ENCODE measurements at places on chromosomes 7 and 10.

- no peak overlapping the region for H3K4me3 ChIP-seq
- H3K27ac ChIP-seq: no peak overlapping the region
- DNase-seq: no peak
- H3K27me3 ChIP-seq: no peaks in the 10 kb centered on the region
- peaks cover 11% of the 10 kb centered on the region for H3K4me1 ChIP-seq
Observed at GRCh38 chr7:44183386-44183785, 5.9 kb downstream of the GCK start.

- peak overlapping the region; percentile 62 for H3K27ac ChIP-seq
- H3K27me3 ChIP-seq: no peaks in the 10 kb centered on the region
- DNase-seq: no peak
Observed at GRCh38 chr10:103645141-103646054, 151.9 kb downstream of the NEURL1 start.

DNA sequence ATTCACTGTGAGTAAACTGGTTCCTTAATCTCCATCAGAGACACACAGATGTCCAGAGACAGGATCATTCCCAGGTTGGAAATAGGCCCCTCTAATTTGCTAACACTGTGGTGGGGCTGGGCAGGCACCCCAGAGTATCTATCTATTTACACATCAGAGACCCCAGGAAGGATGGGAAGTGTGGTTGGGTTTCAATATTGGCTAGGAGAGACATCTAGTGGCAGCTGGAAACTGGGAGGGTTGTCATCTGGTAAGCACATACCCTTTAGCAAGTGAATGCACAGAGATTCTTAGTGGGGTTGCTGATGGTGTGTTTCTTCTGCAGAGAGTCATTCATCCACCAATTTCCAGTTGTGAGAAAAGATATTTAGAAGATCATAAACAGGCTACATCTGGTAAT, 36.0 kb upstream of the NRG3 start:
- DNase-seq: peak; percentile 14
- H3K36me3 ChIP-seq: no peaks in the 10 kb centered on the region
- no peak overlapping the region for H3K27ac ChIP-seq
- no peak overlapping the region for H3K4me3 ChIP-seq
- H3K4me1 ChIP-seq: no peaks in the 10 kb centered on the region

GRCh38 chr10:61992671-61993668, 91.5 kb downstream of the ARID5B start:
- peaks cover 25% of the 10 kb centered on the region for H3K4me1 ChIP-seq
- peak overlapping the region; percentile 72 for H3K27ac ChIP-seq
- peaks cover 6% of the 10 kb centered on the region for H3K36me3 ChIP-seq
- peak; percentile 23 for DNase-seq
- no peaks in the 10 kb centered on the region for H3K27me3 ChIP-seq

DNA sequence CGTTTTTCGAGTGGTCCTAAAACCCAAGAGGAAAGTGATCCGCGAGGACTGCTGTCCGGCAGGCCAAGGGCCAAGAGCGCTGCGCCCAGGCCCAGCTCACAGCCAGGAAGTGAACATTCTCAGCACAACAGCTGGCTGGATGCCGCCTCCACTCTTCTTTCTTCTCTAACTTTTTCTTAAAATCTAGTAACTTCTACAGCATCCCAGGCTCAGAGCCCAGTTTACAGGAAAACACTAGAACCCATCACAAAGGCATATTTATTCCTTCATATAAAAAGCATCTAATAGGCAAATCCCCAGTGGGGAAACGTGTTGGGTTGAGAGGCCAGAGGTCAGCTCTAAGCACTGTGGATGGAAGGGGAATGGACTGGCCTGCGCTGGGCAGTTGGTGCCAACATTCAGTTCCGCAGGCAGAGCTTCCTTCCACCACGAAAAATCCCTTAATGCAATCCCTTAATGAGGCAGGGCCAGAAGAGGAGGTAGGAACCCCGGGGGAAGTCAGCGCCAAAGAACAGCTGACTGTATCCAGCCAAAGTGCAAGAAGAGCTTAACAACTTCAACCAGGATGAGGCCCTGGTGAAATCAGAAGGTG, 74.8 kb downstream of the ZRANB1 start:
- H3K27ac ChIP-seq: peak overlapping the region; percentile 97
- no peak for DNase-seq
- peaks cover 8% of the 10 kb centered on the region for H3K36me3 ChIP-seq
- no peaks in the 10 kb centered on the region for H3K27me3 ChIP-seq

GRCh38 chr7:68800316-68800715, 798.0 kb upstream of the AUTS2 start:
- H3K36me3 ChIP-seq: no peaks in the 10 kb centered on the region
- H3K27ac ChIP-seq: no peak overlapping the region
- no peak overlapping the region for H3K4me3 ChIP-seq
- H3K27me3 ChIP-seq: no peaks in the 10 kb centered on the region
- peaks cover 6% of the 10 kb centered on the region for H3K4me1 ChIP-seq

- no peak overlapping the region for H3K4me3 ChIP-seq
- no peaks in the 10 kb centered on the region for H3K36me3 ChIP-seq
- no peaks in the 10 kb centered on the region for H3K27me3 ChIP-seq
- no peaks in the 10 kb centered on the region for H3K4me1 ChIP-seq
- no peak overlapping the region for H3K27ac ChIP-seq
Observed at GRCh38 chr10:60986791-60987190, 42.8 kb upstream of the RHOBTB1 start.

- no peak overlapping the region for H3K4me3 ChIP-seq
- no peaks in the 10 kb centered on the region for H3K27me3 ChIP-seq
- H3K36me3 ChIP-seq: no peaks in the 10 kb centered on the region
Observed at GRCh38 chr7:20541608-20542349, 73.7 kb upstream of the ABCB5 start.

- H3K27me3 ChIP-seq: no peaks in the 10 kb centered on the region
- no peaks in the 10 kb centered on the region for H3K4me1 ChIP-seq
- H3K27ac ChIP-seq: no peak overlapping the region
- no peaks in the 10 kb centered on the region for H3K36me3 ChIP-seq
Observed at GRCh38 chr7:11252705-11253272, 279.1 kb downstream of the PHF14 start.

DNA sequence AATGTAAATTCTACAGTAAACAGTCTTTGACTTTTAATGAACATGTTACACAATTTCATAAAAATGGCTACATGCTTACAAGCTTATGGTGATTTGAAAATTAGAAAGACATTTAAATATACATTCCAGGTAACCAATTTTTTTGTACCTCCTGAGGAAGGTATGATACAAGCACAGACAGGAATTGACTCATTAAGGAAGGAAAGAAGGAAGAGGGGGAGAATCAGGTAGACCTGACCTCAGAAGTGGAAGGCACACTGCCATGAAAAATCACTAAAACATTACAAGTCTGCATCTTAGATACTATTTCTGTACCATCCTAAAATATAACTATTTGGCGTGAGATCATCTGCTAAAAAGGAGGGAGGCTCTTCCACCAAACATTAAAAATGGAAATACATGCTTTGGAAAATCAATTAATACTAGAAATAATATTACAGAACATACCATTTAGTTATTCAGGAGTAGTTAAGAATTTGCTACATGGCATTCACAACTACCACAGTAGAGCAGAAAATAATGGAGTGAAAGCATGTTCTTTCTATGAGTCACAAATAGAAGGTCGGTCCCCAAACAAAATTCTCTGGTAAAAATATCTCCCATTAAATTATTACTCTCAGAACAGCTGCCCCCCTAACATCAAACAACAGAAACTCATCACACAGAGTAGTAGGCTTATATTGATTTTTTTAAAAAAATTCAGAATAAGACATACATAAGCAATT, 15.2 kb downstream of the RAB11FIP2 start:
- H3K36me3 ChIP-seq: peaks cover 6% of the 10 kb centered on the region
- no peak overlapping the region for H3K27ac ChIP-seq
- peaks cover 10% of the 10 kb centered on the region for H3K4me1 ChIP-seq
- no peak for DNase-seq
- H3K4me3 ChIP-seq: no peak overlapping the region

DNA sequence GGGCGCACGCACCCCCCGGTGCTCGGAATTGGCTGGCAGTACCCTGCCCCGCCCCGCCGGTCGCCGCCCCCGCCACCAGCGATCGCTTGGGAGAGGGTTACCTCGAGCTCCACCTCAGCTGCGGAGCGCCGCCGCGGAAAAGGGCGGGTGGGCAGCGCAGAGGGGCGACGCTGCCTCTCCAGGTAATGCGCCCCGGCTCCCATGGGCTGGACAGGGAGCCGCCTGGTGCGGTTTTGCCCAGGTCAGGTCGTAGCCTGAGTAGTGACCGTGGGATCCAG, 1.3 kb downstream of the PFKFB3 start:
- peak overlapping the region; percentile 79 for H3K4me3 ChIP-seq
- peaks cover 13% of the 10 kb centered on the region for H3K4me1 ChIP-seq
- H3K36me3 ChIP-seq: no peaks in the 10 kb centered on the region

DNA sequence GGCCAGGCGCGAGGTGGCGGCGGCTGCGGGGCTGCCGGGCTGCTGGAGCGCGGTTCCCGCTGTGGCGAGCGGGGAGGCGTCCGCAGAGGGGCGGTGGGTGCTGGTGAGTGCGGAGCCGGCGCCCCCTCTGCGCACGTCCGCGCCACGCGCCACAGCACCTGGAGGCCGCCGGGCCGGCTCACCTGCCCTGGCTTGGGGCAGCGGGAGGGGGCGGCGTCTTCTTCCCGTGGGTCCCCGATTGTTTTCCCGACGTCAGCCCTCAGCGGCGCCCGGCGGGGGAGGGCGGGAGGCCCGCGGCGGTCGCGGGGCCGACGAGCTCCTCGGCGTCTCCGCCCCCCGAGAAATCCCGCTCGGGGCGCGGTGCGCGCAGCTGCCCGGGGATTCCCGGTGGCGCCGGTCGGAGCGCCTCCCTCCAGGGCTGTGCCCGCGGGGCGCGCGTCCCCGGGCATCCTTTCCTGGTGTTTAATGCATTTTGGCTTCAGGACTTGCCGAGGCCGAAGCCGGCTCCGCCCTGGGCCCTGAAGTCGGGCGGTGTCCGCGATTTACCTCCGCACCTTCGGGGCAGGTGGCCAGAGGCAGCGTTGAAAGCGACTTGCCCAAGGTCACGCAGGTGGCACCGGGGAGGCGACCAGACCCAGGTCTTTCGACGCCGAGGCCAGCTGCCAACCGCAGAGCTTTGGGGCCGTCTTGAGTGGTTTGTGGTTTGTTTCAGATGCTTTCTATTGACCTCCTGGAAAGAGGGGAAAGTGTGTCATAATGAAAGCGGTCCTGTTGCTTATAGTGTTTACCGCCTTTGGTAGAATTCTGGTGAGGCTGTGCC, 561 bp downstream of the PLEKHA1 start:
- H3K4me3 ChIP-seq: peak overlapping the region; percentile 73
- peak overlapping the region; percentile 70 for H3K27ac ChIP-seq
- peaks cover 2% of the 10 kb centered on the region for H3K4me1 ChIP-seq
- no peaks in the 10 kb centered on the region for H3K27me3 ChIP-seq
- peaks cover 7% of the 10 kb centered on the region for H3K36me3 ChIP-seq

DNA sequence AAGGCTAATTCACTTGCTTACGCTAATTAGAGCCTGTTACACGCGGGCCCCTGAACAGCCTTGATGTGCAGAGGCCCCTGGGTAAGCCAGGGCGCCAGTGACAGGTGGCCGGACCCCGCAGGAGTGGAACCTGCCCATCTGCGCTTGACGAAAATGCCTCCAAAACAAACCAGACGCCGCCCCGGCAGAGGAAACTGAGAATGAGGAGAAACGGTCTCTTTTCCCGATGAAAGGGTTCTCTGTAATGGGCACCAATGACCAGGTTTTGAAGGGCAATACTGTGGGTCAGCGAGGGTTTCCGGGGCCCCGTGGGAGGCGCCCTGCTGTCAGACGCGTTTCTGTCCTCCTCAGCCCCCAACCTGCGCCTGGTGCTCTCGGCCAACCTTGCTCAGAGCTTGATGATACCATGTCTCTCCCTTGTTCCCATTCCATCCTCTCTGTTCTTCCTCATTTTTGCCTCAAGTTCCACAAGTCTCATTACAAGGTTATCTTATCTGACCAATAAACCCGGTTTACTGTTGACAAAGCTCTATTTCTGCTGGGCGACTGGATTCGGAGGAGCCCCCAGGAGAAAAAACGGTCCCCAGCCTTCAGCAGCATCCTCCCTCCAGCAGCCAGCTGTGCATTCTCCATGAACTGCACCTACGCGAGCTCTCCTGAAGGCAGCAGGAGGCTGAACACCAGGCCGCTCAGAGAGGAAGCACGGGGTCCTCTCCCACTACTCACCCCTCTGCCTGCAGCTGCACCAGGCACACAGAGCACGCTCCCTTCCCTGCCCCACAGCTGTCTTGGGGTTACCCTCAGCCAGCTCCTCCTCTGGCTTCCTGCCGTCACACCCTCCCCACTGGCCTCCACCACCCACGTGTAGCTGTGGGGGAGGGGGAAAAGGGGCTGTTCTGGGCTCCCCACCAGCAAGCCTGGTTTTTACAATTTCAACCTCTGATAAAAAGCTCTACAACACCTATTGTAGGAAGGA, 202.0 kb downstream of the MAD1L1 start:
- peaks cover 24% of the 10 kb centered on the region for H3K4me1 ChIP-seq
- DNase-seq: peak; percentile 39
- H3K27me3 ChIP-seq: no peaks in the 10 kb centered on the region
- H3K36me3 ChIP-seq: peaks cover 6% of the 10 kb centered on the region
- no peak overlapping the region for H3K27ac ChIP-seq
- no peak overlapping the region for H3K4me3 ChIP-seq

DNA sequence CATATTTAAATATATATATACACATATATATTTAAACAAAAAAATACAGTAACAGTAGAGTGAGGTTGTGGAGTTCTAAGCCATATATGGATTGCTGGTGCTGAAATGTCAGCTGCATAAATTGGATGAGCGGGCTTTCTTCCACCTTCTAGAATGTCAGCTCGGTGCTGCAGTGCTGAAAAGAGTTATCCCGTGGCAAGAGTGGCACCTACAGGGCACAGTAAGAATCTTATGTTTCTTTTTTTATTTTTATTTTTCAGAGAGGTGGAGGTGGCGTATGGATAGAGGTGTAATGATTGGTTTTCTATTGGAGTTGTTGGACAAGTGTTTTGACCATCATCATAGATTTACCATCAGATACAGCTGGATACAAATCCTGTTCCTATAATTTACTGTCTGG, 86.2 kb upstream of the DYNC1I1 start:
- no peaks in the 10 kb centered on the region for H3K4me1 ChIP-seq
- H3K27me3 ChIP-seq: no peaks in the 10 kb centered on the region
- no peak overlapping the region for H3K27ac ChIP-seq
- DNase-seq: peak; percentile 35

- H3K36me3 ChIP-seq: no peaks in the 10 kb centered on the region
- H3K27ac ChIP-seq: no peak overlapping the region
- H3K4me3 ChIP-seq: no peak overlapping the region
- no peak for DNase-seq
Observed at GRCh38 chr7:30238721-30239441, 45.5 kb upstream of the ZNRF2 start.

DNA sequence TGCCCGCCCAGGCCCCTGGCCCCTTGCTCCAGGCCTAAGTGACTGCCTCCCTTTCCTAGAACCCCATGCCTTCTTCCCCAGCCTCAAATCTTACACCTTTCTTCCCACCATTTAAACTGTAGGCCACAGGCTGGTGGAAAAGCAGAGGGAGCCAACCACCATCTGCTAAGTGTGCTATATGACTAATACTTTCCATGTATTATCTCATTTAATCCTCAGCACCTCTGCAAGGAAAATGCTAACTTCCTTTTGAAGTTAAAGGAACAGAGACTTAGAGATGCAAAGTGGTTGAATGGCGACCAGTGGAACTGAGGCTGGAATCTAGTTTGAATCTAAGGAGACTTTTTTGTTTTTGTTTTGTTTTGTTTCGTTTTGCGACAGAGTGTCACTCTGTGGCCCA, 17.8 kb upstream of the MTPAP start:
- no peaks in the 10 kb centered on the region for H3K36me3 ChIP-seq
- no peaks in the 10 kb centered on the region for H3K27me3 ChIP-seq
- H3K27ac ChIP-seq: no peak overlapping the region
- no peak for DNase-seq
- no peaks in the 10 kb centered on the region for H3K4me1 ChIP-seq
- H3K4me3 ChIP-seq: no peak overlapping the region

- no peak for DNase-seq
- no peaks in the 10 kb centered on the region for H3K27me3 ChIP-seq
- no peak overlapping the region for H3K27ac ChIP-seq
Observed at GRCh38 chr7:50197549-50197948, 104.5 kb upstream of the ZPBP start.
